Right forelimb (tissue), 1 donor: ENCODE measurements at places on chromosomes 2 and 18.

- peak; percentile 79 for DNase-seq
Measured at GRCh38 chr2:71510196-71510807, 56.9 kb downstream of the DYSF start.

DNA sequence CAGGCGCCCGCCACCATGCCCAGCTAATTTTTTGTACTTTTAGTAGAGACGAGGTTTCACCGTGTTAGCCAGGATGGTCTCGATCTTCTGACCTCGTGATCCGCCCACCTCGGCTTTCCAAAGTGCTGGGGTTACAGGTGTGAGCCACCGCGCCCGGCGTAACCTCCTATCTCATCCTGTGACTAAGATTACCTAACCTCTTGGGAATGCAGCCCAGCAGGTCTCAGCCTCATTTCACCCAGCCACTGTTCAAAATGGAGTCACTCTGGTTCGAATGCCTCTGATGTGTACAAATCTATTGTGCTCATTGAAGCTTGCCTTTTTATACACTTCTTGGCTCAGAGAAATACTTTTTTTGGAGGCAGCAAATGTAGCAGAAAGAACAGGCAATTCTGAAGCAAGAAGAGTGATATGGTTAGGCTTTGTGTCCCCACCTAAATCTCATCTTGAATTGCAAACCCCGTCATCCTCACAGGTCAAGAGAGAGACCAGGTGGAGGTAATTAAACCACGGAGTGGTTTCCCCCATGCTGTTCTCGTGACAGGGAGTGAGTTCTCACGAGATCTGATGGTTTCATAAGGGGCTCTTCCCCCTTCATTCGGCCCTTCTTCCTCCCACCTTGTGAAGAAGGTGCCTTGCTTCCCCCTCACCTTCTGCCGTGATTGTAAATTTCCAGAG lies 60.6 kb downstream of the SLC4A3 start:
- no peak for DNase-seq

- DNase-seq = peak; percentile 61
Measured at GRCh38 chr2:202149155-202149762, 76.2 kb downstream of the KIAA2012 start.

DNA sequence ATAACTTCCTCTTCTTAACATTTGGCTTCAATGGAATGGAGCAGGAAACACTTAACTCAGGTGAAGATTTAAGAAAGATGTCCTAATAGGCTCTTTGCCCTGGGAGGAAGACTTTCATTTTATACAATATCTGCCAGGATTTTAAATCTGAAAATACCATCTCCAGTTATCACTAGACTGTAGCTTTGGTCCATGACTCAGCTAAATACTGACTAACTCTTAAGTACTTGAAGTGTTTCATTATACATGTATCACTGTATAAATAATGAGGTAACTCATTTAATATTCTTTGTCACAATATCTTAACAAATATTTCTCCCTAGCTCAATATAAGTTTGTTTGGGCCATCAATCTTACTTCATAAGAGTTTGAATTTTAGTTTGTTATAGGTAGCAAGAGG lies 34.7 kb downstream of the RBKS start:
- DNase-seq = no peak

GRCh38 chr2:128311216-128311754 lies 7.4 kb downstream of the HS6ST1 start:
- DNase-seq = no peak

DNA sequence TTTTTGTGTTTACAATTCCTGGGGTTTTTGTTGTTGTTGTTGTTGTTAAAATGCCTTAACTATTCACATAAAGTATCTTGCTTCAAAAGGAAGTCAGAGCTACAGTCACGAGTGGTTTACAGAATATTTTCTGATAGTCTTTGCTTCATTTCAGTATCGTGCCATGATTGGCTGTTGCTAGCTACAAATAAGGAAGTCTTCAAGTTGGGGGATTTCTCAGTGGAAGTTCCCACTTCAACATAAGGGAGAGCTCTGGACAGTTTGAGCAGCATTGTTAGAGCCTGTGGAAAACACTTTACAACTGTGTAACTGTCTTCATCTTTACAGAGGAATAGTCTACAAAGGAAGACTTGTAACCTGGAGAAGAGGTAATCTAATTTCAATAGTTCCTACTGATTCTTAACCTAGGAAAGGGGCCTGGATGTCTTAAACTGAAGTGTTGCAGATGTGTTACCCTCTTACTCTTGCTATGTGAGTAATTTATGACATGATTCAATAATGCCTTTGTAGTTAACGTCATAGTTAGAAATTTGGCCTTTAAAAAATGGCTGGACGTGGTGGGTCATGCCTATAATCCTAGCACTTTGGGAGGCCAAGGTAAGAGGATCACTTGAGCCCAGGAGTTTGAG lies 23.4 kb upstream of the TANK start:
- DNase-seq = no peak

DNA sequence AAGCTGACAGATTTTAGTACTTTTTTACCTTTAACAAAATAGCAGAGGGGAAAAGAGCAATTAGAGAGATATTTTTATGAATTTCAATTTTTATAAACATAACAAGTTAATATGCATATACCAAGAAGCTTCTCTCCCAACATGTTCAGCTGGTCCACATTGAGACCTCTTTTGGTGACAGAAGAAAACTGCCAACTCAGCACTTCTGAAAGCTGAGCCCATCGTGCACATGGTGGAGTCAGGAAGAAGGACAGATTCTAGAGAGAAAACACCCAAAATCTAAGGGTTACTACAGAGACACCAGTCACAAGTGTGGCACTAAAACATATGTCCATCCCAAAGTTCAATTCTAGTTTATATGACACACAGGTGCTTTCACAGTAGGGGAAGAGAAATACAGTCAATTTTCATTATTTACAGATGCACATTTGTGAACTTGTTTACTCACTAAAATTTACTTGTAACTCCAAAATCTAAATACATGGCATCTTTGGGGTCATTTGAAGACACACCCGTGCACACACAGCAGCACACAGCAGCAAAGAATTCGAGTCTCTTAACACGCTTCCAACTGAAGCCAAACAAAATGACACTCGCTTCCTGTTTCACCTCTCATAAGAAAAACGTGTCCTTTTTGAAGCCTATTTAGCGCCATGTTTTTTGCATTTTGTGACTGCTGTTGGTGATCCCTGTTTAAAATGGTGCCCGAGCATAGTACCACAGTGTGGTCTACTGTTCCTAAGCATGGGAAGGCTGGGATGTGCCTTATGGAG lies 31.5 kb downstream of the STAT1 start:
- no peak for DNase-seq

DNA sequence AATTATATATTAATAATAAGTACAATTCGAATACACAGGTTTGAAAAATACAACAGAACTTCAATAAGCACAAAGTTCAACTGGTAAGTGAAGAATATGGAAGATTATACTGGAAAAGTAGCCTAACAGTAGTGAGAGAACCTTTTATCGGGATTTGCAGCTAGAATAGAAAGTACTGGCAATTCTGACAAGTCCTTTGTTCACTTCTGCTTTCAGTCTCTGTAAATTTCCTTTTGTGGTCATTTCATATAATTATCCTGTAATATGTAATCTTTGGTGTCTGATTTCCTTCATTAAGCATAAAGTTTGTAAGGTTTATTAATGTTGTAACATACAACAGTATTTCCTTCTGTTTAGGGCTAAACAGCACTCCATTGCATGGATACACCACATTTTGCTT lies 67.2 kb downstream of the CUL3 start:
- DNase-seq = no peak

- DNase-seq = no peak
Measured at GRCh38 chr2:113039158-113039557, 13.5 kb downstream of the IL36B start.
